ENCODE measurements at places on chromosomes 5 and 9.

DNA sequence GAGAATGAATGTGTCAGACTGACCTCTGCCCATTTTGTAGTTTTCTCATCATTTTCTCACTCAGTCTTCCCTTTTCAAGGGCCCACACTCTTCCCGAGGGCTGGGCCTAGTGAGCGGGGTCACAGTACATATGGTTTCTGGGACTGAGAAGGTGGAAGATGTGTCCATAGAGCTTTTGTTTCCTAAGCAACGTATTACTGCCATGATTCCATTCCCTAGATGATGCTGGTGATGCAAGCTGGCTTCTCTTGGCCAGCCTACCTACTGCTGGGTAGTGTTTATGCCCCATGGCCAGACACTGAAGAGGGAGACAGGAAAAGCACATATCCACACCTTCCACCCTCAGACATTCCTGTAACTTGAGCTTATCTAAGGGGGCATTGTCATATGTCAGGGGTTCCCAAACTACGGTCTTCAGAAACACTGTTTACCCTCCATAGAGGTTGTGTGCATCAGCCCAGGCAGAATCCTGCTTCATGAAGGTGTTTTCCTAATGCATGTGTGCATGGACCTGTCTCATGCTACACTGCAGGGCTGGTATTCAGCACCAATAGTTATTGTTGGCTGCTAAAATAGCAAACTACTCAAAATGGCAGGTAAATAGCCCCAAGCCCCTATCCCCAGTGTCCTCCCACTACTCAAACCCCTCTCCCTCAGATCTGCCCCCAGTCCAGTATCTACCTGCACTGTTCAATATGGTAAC is 9.5 kb downstream of the IRF1 start:
- no peak for DNase-seq

DNA sequence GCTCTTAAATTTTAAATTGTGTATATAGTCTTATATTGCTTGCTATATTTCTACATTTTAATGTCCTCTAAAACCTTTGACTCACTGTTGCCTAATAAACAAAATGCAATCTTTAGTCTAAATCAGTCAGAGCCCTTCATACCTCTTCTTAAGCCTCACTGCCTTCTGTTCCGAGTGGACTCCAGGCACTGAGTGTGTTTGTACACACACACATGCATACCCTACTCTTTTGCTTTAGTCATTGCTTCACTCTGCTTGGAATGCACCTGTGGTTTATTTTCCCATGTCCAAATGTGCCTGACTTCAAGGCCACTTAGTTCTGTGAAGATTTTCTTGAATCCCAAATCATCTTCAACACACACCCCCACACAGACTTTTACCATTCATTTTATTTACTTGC is 60.9 kb downstream of the SLC12A2 start:
- DNase-seq = peak; percentile 18

DNA sequence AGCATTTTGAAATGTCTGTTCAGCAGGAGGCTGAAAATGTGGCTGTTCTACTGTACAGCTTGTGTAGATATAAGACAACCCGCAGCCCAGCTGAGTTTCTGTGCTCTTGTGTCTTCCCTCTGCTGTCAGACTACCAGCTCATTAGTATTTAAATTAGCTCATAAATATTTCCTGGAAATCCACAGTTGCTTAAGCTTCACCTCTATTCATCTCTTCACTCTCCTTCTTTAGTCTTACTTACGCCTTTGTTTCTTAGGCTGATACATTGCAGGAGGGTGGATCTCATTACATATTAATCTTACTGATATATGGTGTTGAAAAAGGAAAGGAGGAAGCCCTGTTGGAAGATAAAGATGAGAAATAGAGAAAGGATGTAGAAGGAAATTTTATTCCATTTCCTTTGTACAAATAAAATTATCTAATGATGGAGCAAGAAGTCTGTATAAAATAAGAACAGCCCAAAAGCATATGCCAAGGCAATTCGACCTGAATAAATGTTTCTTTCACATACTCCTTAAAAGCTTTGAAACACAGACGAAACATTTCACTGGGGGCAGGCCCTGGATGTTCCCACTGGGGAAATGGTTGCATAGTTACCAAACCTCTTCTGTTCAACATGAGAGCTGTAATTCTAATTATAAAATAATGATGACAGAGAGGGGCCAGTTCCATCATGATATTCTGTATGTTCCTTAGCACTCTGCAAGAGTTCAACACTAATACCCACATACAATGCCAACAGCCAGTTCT is 111.8 kb upstream of the APC start:
- DNase-seq = no peak

DNA sequence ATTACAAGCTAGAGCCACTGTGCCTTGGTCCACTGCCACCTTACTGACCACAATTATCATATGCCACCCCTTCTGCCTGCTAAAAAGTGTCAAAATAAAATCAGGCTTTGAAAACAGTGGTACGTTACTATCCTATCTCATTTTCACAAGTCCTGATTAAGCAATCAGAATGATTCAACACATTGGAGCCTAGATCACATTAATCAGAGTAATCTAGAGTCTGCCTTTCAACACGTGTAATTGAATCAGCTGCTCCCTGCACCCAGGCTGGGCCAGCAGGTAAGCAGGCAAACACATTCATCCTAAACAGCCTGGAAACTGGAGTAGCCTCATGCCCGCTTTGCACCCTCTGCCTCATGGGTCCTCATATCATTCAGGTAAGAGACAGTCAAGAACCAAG is 186.2 kb downstream of the DCP2 start:
- DNase-seq = peak; percentile 81

DNA sequence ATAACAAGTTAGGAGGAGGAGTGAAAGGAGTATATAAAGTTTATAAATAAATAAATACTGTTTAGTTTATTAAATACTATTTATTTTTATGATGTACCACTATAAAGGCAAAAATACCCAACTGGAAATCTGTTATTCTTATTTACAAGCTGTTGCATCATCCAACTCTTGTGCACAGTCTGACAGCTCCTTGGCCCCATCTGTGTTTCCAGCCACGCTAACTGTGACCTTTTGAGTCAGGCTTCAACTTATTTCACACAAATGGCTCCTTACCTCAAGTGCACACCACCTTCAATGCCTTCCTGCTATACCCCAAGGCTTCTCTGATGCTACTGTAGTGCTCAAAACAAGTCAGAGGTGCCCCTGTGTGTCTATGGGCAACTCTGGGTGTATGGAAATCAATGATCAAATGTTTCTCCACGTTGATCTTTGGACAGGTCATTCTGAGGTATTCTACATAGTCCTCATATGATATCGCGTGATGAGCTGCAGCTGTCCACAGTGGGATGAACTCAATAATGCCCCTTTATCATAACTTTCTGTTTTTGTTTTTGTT is 303.2 kb upstream of the GRAMD2B start:
- peak; percentile 14 for DNase-seq
